CD8-positive, alpha-beta memory T cell (primary cell): ENCODE measurements at places on chromosomes 13 and 19. TPM values are rescaled to one million over a fixed set of nuclear protein-coding genes. Genes with fewer than 3 reads are reported as not detected.

DNA sequence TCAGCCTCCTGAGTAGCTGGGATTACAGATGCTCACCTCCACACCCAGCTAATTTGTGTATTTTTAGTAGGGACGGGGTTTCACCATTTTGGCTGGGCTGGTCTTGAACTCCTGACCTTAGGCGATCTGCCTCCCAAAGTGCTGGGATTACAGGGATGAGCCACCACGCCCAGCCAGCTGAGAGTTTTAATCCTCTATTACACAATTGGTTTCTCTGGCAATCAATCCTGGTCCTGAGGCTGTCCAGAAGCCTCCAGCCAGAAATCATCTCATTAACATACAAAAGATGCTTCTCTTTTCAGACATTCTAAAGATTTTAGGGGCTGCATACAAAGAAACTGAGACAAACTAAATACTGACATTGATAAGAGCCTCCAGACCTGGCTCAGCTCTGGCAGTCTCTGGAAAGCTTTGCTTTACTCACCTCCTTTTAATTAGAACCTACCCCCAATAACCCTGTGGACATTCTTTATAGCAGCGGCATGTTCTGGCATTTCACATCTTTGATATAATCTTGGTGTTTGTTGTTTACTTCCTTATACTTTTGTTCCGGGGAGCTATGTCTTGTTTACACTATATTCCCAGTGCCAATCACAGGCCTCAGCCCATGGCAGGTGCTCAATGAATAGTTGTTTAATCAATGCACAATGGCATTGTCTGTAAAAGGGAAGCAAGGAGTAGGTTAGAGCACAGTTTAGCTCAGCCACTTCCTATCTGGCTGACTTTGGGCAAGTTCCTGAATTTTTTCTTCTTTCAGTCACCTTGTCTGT lies 4.1 kb upstream of the ZNF724 start:
- H3K27ac ChIP-seq: no peak overlapping the region
- H3K27me3 ChIP-seq: no peaks in the 10 kb centered on the region
- H3K36me3 ChIP-seq: no peaks in the 10 kb centered on the region
- H3K4me3 ChIP-seq: no peak overlapping the region
- peaks cover 1% of the 10 kb centered on the region for H3K4me1 ChIP-seq

DNA sequence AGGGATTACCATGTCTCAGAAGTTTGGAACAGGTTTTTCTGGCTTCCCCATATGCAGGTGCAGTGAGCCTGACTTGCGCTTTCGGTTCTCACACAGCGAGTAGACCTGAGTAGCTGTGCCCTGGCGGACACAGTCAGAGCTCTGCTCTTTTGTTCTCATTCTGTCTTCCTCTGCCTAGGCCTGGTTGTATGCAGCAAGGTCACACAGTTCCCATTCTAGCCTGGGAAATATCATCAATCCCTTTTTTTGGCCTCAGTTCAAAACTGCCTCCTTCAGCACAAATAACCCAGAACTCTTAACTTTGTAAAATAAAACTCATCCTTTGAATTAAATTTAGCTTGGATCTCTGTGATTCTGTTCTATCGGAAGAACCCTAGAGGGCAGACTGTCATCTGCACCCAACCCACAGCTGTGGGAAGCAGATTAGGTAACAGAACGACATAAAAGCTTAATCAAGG lies 10.2 kb downstream of the OXGR1 start:
- DNase-seq: no peak
- H3K27me3 ChIP-seq: no peaks in the 10 kb centered on the region
- H3K27ac ChIP-seq: no peak overlapping the region
- no peaks in the 10 kb centered on the region for H3K36me3 ChIP-seq

GRCh38 chr19:49113762-49114629 lies at the start of gene LIN7B:
TSS of gene LIN7B (plus strand) at chr19:49114370. CDS start at chr19:49114405, 35 bp downstream.
- peaks cover 18% of the 10 kb centered on the region for H3K4me1 ChIP-seq
- H3K4me3 ChIP-seq: peak within 1 kb of the TSS; percentile 62
- H3K27ac ChIP-seq: peak within 1 kb of the TSS; percentile 47
- DNase-seq: peak; percentile 72
- no peaks in the 10 kb centered on the region for H3K27me3 ChIP-seq
- H3K36me3 ChIP-seq: no peaks in the 10 kb centered on the region

DNA sequence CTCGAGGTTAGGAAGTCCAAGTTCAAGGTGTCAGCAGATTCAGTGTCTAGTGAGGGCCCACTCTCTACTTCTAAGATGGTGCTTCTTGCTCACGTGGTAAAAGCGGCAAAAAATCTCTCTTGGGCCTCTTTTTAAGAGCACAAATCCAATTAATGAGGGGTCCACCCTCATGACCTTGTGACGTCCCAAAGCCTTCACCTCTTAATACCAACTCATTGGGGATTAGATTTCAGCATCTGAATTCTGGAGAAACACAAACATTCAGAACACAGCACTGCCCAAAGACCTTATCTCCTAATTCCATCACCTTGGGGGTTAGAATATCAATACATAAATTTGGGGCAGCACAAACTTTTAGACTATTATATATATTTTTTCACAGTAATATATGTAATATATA lies 146.4 kb upstream of the GPC6 start:
- no peak for DNase-seq
- H3K27ac ChIP-seq: no peak overlapping the region
- no peaks in the 10 kb centered on the region for H3K27me3 ChIP-seq
- no peaks in the 10 kb centered on the region for H3K4me1 ChIP-seq
- H3K4me3 ChIP-seq: no peak overlapping the region

DNA sequence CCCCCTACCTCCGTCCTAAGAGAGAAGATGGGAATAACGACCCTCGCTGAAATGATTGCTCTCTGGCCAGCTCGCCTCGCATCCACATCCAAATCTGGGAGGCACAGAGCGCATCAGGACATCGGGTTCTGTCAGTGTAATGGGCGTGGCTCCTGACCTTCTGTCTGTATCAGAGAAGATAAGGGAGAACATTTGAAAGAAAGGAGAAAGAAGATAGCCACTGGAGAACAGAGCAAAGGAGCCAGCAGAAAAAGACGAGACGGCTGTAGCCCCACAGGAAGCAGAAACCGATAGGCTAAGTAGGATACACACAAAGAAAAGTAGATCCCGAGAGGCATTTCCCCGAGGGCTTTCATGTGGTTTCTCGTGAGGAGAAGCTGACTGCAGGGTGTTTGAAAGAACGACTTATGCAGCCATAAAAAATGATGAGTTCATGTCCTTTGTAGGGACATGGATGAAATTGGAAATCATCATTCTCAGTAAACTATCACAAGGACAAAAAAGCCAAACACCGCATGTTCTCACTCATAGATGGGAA lies 14.0 kb upstream of the GJB2 start:
- no peaks in the 10 kb centered on the region for H3K36me3 ChIP-seq
- DNase-seq: no peak
- no peaks in the 10 kb centered on the region for H3K27me3 ChIP-seq

DNA sequence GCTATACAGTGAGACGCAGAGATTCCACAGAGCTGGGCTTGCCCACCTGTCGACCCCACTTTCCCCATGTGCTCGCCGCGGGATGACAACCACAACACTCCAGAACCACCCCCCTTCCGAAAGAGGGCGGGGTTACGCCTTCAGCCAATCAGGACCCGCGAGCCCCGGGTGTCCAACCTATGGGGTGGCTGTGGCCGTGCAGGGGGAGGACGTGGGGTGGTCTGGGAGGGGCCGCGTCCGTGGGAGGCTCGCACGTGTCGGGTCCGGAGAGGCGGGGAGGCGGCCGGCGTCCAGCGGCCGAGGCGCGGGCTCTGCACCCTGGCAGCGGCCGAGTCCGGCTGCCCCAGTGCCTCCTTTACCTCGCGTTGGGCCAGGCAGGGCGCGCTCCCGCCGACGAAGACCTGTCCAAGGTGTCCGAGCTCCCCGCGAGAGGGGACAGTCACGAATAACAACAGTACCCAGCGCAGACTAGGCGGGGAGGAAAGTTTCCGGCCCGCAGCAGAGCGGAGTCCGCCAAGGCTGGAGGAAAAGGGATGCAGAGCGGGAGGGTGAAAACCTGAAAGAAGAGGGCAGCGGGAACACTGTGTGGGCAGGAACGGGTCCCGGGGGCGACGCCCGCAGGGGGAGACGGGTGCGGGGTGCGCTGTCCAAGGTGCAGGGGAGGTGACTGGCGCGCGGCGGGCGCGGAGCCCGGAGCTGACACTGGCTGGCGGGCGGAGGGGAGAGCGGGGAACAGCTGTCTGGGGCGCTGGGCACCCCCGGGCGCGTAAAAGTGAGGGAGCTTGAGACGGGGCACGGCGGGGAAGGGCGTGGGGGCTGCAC lies 911 bp downstream of the ENOX1 start:
- no peak overlapping the region for H3K27ac ChIP-seq
- DNase-seq: no peak
- no peaks in the 10 kb centered on the region for H3K4me1 ChIP-seq

Gene SERPINE3
- total RNA-seq: not detected

Gene ODAD3
- total RNA-seq: 0.11 TPM

- H3K4me3 ChIP-seq: no peak overlapping the region
- no peaks in the 10 kb centered on the region for H3K36me3 ChIP-seq
- DNase-seq: no peak
- no peaks in the 10 kb centered on the region for H3K4me1 ChIP-seq
- H3K27me3 ChIP-seq: no peaks in the 10 kb centered on the region
- H3K27ac ChIP-seq: no peak overlapping the region
These were observed 163.6 kb downstream of the DIAPH3 start for GRCh38 chr13:60000081-60000480.

DNA sequence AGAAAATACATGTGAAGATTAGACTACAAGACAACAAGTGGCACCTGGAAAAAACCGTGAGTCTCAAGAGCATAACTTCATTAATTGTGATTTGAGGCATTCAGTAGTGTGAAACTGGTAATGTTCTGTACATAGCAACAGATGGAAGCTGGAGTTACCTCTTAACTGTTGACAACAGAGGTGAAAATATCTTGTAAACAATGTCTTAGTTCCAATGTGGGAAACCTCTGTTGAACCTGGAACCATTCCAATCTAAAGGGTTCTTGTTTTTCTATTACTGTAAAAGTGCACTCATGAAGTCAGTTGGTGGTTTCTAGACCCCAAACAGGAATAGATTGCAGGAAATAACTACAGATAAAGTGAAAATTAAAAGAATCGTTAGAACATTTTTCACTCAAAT lies 728.4 kb downstream of the SLITRK1 start:
- H3K27ac ChIP-seq: no peak overlapping the region
- no peaks in the 10 kb centered on the region for H3K27me3 ChIP-seq
- no peaks in the 10 kb centered on the region for H3K36me3 ChIP-seq
- no peaks in the 10 kb centered on the region for H3K4me1 ChIP-seq

DNA sequence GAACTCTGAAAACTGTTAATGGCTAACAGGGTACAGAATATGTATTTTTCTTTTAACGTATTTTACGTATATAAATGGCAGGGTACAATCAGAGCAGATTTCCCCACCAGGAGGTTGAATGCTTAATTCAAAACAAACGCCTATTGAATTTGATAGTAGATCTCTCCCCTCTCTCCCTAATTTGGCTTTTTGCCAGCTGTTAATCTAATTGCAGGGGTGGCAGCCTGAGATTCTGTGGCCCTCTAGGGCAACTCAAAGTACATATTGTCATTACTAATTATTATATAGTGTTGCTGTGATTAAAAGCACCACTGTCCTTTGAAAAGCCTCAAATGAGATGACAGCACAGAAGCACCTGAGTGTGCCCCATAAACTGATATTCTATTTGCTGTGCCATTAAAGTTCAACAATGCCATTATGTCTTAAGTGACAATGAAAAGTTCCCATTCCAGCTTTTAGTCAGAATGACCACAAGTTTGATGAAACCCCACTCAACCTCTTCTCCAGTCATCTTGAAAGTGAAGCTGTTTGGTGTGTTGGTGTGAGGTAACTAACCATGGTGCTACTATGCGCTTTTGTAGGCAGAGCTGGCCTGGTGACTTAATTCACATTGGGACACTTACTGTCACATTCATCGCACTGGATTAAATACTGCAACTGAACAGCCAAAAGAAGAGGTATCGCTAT lies 351.4 kb downstream of the KCNRG start:
- no peak for DNase-seq
- H3K27me3 ChIP-seq: no peaks in the 10 kb centered on the region
- H3K36me3 ChIP-seq: no peaks in the 10 kb centered on the region
- peak overlapping the region; percentile 39 for H3K4me3 ChIP-seq
- H3K4me1 ChIP-seq: peaks cover 32% of the 10 kb centered on the region
- peak overlapping the region; percentile 69 for H3K27ac ChIP-seq

DNA sequence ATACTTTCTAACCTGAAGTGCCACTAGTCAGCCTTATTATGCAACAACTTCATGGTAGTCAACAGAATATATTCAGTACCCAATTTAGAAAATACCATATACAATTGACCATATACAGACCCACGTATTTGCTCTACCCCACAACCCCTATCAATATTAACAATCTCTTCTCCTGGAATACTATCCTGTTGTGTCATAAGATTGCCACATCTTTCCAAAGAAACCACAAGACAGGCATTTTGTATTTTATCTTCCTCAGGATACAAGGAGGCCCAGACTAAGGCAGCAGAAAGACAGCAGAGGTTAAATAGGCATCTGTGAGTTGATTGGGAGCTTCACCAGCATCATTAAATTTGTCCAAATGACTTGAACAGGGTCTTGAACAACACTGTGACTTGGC lies 4.5 kb downstream of the SPART start:
- DNase-seq: no peak
- H3K4me3 ChIP-seq: no peak overlapping the region
- H3K27me3 ChIP-seq: no peaks in the 10 kb centered on the region
- H3K4me1 ChIP-seq: peaks cover 10% of the 10 kb centered on the region

Gene ZNF563
- total RNA-seq: 3.5 TPM

Gene URAD
- not detected for total RNA-seq

DNA sequence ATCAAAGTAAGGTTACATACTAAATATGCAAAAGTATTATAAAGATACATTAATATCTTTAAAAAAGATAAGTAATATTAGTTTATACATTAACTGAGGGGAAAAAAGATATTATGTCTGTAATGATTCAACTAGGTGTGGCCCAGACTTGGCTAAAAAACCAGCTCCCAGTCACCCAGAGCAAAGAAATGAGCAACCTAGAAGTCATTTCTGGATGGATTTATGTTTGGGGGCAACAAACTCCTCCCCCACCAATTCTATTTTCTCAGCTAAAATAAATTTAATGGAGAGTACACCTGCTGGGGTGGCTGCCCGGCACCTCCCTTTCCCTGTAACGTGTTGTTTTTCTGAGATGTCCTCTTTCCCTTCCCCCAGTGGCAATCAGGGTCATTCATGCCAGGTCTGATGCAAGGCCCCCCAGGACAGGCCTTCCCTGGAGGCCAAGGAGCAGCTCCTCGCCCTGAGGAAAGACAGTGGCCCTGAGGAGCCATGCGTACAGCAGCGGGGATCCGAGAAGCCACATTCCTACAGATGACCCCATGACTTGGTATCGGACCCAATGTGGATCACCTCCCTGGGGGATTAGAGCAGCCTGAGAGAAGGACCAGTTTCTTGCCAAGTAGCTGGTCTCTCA lies 78.6 kb upstream of the DOCK9 start:
- H3K27me3 ChIP-seq: no peaks in the 10 kb centered on the region
- no peaks in the 10 kb centered on the region for H3K36me3 ChIP-seq
- peaks cover 61% of the 10 kb centered on the region for H3K4me1 ChIP-seq
- no peak for DNase-seq
- H3K27ac ChIP-seq: no peak overlapping the region

Gene ACER1
- not detected for total RNA-seq

GRCh38 chr19:8811315-8812172 lies 20.6 kb downstream of the ZNF558 start:
- DNase-seq: no peak
- H3K36me3 ChIP-seq: peaks cover 64% of the 10 kb centered on the region
- H3K4me3 ChIP-seq: no peak overlapping the region
- H3K27ac ChIP-seq: no peak overlapping the region
- no peaks in the 10 kb centered on the region for H3K27me3 ChIP-seq
